ENCODE measurements at places on chromosomes 12 and 14.

DNA sequence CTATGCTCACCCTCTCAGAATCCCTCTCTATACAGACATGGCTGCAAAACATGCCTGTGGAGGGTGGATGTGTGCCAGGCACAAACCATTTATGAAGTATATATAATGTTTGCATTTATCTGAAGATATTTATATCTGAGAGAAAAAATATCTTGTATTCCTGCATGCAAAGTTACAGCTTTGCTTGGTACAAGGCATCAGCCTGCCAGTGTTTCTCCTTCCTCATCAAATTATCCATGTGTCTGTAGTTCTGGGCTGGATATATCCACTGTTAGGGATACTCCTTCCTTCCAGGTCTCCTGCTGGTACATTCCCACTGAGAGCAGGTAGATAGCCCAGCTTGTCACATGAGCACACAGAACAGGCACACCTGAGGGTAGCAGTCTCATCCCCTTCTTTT lies 12.0 kb downstream of the HOXC4 start:
- DNase-seq, result no peak

GRCh38 chr14:42541535-42542001 lies 934.9 kb downstream of the LRFN5 start:
- no peak for DNase-seq

- no peak for DNase-seq
Observed at GRCh38 chr12:45548426-45548825, 181.1 kb upstream of the ARID2 start.

DNA sequence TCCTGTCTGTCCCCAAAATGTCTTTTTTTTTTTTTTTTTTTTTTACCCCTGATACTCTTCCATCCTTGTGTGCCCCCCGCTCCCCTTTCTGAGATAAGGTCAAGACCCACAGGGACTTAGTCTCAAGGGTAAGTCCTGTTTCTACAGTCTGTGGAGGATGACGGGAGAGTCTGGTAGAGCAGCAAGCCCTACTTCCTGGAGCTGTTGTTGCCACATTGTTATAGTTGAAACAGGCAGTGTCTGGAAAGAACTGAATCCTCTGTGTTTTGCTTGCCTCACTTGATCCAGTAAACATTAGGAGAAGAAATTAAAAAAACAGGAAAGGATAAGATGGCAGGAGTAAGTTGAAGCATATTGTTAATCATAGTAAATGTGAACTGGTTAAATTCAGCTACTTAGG lies 45.5 kb downstream of the ZNF664 start:
- DNase-seq, result no peak

- DNase-seq, result no peak
Observed at GRCh38 chr12:85641796-85642195, 194.4 kb downstream of the RASSF9 start.

GRCh38 chr12:16523951-16524331 lies 82.0 kb downstream of the LMO3 start:
- no peak for DNase-seq

- DNase-seq, result no peak
Observed at GRCh38 chr14:43369710-43370564, 1137.1 kb downstream of the FSCB start.

DNA sequence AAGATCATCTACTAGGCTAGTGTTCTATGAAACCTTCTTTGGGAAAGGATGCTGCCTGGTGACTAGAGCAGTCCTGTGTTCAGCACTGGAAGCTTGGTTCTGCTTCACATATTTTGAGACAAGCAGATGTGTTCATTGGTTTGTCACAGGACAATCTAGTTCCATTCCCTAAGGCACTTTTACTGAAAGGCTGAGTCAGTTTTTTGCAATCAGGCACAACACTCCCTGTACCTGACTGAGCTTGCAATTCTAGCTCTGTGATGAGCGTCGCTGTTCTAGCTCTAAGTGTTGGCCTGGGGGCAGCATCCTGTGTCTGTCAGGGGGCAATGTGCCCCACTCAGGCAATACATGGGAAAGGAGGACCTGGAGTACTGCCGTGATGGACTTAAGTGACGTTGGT lies 144.4 kb downstream of the CAND1 start:
- DNase-seq, result no peak

DNA sequence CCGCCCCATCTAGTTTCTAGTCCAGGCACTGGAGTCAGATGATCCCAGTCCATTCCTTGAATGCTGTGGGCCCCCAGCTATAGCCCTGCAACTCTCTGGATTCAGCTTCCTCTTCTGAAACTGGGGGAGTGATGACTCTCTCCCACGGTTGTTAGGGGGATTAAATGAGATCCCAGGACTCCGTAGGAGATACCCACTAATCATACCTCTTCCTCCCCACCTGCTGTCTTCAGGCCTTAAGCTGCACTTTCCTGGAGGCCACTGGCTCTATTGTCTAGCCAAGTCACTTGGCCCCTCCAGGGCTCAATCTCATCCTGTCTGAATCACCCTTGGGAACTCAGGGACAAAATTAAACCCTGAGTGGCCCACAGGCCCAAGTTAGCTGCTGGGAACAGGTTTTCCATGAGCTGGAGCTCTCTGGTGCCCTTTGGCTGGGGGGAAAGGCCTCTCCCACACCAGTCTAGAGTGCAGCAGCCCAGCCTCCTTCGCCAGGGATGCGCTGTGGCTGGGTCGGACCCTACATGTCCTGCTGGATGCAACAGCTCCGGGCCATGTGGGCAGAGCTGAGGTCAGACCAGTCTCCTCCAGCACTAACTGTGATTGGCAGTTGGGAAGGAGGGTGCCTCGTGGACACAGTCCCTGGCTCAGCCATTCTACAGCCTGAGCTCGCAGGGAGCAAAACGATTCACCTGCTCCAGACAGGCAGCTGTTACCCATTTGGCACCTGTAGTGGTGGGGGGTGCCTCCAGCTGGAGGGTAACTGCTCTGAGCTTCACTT lies 6.0 kb upstream of the ASB2 start:
- DNase-seq, result no peak

DNA sequence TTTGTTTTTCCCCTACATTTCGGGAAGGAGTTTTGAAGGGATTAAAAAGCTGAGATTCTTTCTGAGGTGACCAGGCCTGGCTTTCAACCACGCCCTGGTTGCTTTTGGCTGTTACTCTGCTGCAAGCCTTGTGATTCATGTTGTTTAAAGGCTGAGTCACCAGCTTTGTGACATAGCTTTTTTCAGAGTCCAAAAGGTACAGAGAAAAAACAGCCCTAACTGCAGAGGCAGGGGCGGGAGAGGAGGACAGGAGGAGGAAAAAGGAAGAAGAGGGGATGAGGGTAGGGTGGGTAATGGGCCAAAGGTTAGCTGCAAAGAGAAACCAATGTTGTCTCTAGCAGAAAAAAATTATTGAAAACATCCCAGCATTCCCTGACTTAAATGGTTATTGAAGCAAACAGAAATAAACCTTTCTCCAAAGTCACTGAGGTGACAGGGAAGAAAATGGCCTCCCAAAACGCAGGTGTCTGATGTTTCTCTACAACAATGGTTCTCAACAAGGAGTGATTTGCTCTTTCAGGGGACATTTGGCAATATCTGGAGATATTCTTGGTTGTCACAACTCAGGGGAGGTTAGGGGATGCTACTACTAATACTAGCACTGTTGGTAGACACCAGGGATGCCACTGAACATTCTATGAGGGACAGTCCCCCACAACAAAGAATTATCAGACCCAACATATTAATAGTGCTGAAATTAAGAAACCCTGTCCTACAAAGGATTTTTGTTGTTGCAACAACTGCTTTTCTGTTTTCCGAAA lies 2.1 kb upstream of the UBC start:
- DNase-seq, result no peak

DNA sequence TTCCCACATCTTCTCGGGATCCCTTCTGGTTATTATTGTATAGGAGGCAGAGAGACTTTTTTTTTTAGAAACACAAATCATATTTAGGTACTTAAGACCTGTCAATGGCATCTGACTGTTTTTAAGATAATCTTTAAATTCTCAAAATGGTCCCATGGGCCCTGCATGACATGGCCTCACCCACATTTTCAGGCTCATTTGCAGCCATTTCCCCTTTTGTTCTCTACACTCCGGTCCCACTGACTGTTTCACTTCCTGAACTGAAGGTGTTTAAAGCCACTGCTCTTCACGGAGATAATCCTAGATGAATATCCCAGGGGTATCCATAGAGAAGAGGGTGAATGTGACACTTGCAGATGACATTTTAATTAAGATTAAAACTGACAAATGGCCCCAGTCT lies 12.3 kb upstream of the C12orf71 start:
- no peak for DNase-seq

DNA sequence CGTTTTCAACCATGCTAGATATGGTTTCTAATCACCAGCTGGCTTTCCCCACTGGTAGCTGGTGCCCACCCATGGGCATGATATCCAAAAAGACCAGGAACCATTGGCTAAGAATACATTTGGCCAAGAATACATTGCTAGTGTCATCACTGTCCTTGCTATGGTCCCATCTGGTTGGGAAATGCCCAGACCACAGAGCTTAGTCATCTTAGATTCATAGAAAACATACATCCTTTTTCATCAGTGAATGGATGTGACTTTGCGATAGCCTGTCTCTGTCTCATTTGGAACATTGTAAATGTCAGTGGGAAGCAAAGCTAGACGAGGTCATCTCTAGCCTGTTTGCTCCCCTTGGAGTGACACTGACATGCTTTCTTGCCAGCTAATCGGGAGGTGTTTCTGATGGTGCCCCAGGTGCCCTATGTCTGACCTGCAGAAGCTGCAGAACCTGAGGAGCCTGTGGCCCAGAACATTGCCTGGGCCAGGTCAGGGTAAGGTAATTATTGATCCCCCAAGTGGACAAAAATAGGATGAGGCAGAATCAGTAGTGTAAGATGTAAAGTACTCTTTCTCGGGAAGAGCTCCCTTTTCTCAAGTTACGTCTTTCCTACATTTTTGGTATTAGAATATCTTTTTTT lies 194.8 kb downstream of the SLC41A2 start:
- no peak for DNase-seq

- DNase-seq, result no peak
Observed at GRCh38 chr12:58523360-58523759, 396.9 kb downstream of the LRIG3 start.
